Urinary bladder (tissue), 4 donors: ENCODE measurements at places on chromosomes 7 and 10. TPM values are rescaled to one million over a fixed set of nuclear protein-coding genes. Genes with fewer than 3 reads are reported as not detected.
A peak's percentile ranks its signal among the peaks of the same experiment; 100 is the strongest.

GRCh38 chr10:131697476-131698128, 203.2 kb upstream of the PPP2R2D start:
- no peak for DNase-seq

- DNase-seq, result peak; percentile 36
These were observed 462 bp upstream of the CISD1 start for GRCh38 chr10:58268454-58268945.

- DNase-seq, result no peak
These were observed 92.0 kb downstream of the KCNMA1 start for GRCh38 chr10:77545585-77545984.

DNA sequence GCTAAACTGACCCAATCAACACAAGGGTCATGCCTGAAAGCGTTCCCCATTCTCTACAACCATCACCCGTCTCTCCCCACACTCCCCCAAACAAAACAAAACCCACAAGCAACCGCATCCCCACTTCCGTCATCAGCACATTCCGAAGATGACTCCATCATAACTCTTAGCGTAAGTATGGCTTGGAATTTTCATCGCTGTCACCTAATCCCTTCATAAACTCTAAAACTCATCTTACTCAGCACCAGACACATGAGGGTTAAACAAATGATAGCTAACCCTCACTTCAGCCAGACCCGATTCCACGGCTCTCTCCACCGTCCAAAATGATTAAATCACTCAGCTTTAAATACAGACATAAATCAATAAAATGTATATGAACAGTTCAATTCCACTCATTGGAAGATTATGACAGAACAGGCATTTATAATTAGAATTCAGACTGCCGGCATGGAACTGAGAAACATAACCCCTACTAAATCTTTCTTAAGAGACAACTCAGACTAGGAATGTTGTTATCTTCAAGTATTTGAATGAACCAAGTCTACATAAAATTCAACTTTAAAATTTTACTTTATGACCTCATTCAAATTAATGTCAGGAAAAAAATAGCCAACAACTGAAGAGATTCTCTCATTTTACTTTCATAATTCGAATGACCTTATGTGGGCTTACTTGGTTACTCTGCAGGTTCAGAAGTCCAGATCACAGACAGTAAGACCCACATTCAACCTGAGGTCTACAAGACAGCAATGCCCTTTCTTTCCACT, 215.9 kb downstream of the PARD3 start:
- DNase-seq, result no peak

DNA sequence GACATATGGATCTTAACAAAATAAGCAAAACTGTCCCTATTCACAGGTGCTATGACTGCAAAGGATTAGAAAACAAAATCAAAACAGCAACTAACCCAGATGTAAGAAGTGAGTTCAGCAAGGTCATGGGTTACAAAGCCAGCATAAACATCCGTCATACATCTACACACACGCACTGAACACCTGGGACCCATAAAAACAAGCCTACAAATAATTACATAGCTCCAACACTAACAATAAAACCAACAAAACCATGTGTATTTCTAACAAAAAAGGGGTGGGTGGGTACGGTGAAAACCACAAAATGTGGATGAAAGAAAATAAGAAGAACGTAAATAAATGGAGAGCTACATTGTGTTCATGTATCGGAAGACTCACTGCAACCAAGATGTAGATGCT, 256.8 kb downstream of the ELFN1 start:
- DNase-seq, result no peak

DNA sequence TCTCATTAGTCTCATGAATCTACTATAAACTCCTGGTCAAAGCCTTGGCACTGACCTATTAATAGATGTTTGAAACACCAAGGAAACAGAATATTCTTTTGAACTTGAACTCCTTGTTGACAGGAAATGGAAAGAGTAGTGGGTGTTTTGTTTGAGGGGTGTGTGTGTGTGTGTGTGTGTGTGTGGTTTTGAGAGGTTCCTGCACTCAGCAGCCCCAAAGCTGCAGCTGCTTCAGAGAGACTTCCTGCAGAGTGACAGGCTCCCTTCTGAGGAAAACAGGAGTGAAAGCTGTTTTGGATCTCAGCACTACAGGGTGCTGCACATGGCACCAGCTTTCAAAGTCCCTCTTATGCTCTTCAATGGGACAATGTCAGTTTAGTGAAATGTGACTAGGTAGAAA, 546.5 kb upstream of the STEAP1 start:
- no peak for DNase-seq

GRCh38 chr10:65396997-65397396, 1528.8 kb upstream of the LRRTM3 start:
- DNase-seq, result no peak

DNA sequence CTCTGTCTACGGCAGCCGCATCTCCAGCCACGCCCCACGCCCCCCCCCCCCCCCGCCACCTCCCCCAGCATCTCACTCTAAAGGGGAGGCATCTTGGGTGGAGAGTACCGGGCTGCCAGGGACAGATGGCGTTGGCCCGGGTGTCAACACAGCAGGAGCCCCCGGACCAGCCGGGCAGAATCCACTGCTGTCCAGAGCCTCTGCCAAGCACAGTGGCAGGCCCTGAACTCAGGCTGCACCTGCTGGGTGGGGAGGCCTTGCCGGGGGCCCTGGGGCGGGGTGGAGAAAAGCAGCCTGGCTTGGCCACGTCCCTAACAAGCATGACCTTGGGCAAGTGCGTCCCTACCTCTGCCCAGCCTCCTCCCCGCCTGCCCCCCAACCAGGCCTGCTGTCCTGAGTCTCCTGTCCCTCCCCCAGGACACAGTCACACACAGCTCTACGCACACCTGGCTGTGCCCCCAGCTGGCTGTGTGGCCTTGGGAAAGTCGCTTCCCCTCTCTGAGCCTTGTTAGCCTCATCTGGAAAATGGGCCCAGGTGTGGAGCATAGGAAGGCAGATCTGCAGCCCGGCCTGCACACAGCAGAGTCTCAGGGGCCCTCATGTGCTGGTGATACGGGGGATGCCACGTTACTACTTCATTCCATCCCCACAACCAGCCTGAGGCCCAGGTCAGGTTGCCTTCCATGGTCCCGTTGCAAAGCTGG, 45.2 kb downstream of the MICALL2 start:
- no peak for DNase-seq

DNA sequence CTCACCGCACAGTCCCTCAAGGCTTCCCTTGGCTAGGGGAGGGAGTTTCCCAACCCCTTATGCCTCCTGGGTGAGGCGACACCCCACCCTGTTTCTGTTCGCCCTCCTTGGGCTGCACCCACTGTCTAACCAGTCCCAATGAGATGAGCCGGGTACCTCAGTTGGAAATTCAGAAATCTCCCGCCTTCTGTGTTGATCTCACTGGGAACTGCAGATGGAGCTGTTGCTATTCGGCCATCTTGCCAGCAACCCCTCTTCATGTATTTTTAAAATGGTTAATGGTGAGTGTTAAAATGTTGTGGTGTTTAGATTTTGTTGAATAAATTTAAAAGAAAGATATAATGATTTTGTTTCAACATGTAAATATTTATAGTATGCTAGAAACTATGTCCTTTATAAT, 22.0 kb downstream of the UMAD1 start:
- no peak for DNase-seq

The STRIP2 gene
- total RNA-seq, result 4.1 TPM

The MALRD1 gene
- 13.8 TPM for total RNA-seq

The LAMB4 gene
- total RNA-seq, result 0.90 TPM
